Suppressor macrophage treated with lipopolysaccharide for 4 hours (primary cell): ENCODE measurements at places on chromosomes 1 and 21.

DNA sequence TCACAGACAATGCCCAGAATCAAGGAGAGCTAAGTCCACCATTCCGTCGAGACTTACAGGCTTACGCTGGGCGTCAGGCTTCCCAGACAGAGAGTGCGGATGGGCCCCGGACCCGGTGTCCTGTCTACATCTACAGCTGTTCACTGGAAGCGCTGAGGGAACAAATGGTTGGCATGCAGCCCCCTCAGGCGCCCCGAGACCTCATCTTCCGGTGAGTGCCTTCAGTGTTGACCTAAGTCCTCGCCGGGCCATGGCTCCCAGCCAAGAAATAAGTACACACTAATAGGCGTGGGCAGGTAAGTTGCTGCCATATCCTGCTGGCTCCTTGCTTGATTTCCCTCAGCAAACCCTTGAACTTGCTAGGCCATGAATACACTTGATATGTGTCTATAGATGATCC, 26.2 kb downstream of the HYI start:
- no peak for DNase-seq

DNA sequence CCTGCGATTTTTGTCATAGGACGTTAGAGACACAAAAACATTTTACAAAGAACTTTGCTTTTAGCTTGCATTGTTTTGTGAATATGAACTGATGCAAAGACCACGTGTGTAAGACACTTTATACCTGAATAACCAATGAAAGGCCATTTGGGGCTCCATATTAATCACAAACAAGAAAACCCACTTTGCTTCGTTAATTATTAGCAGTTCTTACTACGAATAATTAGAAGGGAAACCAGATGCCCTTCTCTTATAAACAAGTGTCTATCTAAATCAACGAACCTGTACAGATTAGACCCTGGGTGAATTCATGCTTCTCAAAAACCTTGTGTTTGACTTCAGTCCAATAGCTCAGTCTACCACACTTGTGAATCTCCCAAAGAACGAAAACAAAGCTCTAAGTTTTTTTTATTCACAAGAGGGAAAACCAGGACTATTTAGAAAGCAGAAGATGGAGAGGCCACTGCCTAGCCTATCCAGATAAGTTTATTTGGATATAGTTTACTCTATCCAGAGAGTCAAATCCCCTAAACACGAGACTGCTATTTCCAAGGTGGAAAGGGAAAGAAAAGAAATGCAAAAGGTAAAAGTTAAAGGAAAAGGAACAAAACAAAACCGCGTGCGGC, 897 bp downstream of the CYYR1 start:
- DNase-seq: no peak

- DNase-seq: no peak
These were observed 145.7 kb upstream of the VAMP3 start for GRCh38 chr1:7625401-7625800.

- DNase-seq: no peak
These were observed 157.1 kb downstream of the PTPRU start for GRCh38 chr1:29393451-29393826.

DNA sequence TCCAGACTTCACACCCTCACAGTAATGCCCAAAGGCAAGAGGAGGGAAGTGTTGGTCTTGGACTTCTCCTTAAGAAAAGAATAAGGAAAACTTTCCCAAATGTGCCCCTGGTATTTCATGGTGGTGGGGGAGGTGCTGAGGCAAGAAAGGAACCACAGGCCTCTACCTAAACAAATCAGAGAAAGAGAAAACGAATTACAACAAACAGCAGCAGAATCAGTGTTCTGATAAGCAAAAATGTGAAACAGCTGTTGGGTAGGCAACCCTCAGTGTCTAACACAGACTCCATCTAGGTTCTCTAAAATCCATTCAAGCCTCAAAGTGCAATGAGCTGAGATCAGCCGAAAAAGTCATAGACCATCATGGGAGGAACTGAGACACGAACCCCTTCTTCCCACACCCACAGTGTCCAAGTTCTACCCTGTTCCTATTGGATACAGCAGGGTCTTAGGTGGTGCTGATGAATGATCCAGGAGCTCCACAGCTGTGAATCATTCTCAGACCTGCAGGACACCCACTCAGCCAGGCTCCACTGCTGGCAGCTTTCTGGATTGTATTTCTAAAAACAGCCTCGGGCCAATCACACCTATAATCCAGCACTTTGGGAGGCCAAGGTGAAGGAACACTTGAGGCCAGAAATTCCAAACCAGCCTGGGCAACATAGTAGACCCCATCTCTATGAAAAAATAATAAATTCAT, 149.1 kb downstream of the PLPP3 start:
- DNase-seq: no peak

DNA sequence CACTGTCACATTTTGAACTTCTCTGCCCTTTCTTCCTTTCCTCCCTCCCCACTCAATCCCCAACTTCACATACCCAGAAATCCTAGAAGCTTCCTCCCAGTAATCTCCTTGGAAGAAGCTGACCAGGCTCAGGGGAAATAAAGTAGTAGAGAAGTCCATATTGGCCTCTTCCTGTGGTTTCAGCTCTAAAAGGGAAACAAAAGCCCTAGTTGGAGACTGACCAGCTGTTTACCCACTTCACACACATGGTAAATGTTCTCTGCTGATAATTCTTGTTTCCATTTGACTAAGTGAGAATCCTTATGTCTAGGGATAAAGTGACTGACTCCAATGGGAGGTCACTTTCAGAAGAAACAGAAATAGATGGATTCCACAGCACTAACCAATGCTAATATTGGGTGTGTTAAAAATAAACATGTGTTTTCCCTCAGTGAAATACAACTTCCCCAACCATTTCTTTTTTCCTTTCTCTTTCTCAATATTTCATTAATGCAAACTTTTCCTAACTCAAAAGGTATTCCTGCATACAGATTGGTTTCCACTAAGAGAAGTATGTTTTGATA, 178.9 kb upstream of the DPT start:
- DNase-seq: peak; percentile 17

GRCh38 chr1:21000245-21000594, 176.5 kb downstream of the EIF4G3 start:
- DNase-seq: no peak

- DNase-seq: no peak
These were observed 30.2 kb downstream of the FAM163A start for GRCh38 chr1:179773264-179773663.

DNA sequence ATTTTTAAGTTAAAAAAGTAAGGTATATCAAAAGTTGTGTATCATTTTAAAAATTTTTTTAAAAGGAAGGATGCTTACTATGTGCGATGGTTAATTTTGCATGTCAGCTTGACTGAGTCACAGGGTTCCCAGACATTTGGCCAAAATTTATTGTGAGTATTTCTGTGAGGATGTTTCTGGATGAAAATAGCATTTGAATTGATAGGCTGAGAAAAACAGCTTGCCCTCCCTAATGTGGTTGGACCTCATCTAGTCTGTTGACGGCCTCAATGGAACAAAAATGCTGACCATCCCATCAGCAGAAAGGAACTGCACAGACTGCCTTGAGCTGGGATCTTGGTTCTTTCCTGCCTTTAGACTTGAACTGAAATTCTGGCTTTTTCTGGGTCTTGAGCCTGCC, 724.5 kb downstream of the NCAM2 start:
- no peak for DNase-seq

DNA sequence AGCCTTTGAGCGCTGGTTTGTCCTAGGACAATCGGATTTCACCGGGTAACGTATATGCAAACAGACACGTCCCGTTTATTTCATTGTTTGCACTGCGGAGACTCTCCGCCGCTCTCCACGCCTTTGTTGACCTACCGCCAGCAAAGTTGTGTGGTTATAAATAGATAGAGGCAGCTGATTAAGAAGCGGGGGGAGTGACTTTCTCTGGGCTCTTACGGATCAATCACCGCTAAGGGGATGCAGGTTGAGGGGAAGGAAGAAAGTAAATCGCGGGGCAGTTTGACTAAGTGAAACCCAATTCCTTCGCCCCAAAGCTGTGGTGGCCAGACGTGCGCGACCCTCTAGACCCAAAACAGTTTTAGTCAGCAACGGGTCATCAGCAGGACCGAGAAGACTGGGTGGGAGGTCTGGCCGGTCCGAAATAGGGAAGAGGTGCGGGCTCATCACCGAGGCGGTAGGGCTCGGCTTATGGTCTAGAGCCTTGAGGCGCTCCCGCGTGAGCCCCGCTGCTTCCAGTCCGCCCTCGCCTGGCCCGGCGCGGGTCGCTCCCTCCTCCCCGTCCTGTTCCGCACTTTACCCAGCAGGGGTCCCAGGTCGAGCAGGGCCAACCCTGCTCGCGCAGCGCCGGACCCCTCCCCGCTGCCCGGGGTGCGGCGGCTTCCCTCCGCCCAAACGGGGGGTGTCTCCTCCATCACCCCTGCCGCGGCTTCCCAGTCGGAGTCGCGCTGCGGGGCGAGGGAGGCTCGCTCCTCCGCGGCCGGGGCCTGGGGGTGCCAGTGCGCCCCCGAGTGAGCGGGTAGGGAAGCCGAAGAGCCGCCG, 120.8 kb upstream of the RRP15 start:
- DNase-seq: no peak

GRCh38 chr1:70718086-70718630, 307.1 kb downstream of the CTH start:
- DNase-seq: no peak

DNA sequence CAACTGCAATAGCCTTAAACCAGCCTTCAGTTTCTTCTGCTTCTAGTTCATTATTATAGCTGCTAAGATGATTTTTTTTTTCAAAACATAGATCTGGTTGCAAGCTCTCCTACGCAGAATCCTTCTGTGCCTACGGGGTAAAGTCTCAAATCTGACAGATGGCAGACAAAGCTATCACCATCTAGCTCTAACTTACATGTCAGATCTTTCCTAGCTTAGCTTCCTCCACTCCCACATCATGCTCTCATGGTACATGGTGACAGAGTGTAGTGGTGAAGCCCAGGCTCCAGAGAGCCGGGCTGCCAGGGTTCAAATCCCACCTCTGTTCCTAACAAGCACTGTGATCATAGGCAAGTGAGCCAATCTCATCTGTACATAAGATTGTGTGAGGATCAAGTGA, 24.2 kb upstream of the GUCA2B start:
- DNase-seq: no peak

- peak; percentile 95 for DNase-seq
These were observed 31.7 kb downstream of the IFNGR2 start for GRCh38 chr21:33434770-33435360.

DNA sequence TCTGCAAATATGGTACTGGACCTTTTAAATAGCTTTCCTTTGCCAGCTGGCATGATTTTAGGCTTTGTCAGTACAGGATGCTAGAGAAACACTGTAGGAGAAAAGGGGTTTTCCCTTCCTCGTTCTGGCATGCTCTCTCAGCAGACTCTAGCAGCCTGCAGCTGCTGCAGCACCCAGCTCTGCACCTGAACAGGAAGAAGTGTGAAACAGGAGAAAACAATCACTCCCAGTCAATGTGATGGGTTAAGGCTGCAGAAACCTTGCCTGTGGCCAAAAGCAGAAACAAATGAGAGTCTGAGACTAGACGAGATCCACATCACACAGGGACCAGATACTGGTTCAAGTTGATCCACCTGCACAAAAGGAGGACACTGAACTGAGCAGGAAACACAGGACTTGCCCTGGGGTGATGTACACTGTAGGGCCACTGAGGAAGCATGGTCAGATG, 21.2 kb downstream of the OVGP1 start:
- DNase-seq: no peak

DNA sequence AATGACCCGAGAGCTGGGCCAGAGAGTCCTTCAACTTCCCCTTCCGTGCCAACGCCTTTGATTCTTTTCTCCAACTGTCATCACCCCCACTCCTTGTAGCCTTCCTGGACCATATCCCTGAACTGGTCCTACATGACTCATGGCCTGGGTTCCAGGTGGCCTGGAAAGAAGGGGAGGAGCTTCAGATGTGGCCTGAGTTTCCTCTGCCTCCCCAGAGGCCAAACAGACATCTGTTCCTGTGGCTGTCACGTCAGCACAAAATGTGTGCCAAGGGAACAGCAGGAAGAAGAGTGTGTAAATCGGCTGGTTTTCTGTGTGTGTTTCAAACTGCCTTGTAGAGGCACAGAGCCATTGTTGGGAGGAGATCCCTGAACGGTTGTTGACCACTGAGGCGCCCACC, 24.9 kb upstream of the KIRREL1 start:
- DNase-seq: no peak

DNA sequence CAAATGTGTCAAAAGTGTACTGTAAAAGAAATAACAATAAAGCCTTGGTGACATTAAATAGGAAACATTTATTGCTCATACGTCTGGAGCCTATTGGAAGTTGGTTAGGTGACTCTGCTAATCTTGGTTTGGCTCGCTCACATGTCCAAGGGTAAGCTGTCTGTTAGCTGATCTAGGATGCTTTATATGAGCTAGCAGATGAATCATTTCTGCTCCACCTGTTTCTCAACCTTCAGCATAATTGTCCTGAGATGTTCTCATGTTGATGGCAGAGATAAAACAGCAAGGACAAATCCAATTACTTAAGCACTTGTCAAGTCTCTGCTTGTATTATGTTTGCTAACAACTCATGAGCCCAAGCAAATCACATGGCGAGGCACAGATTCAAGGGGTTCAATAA, 56.0 kb upstream of the CD53 start:
- no peak for DNase-seq

GRCh38 chr1:234613128-234613875, 3.3 kb upstream of the IRF2BP2 start:
- peak; percentile 75 for DNase-seq

GRCh38 chr1:21824926-21825325, 12.9 kb downstream of the LDLRAD2 start:
- no peak for DNase-seq

- DNase-seq: no peak
These were observed 411.2 kb upstream of the USP24 start for GRCh38 chr1:55626326-55626725.

GRCh38 chr1:221331273-221332183, 410.4 kb downstream of the DUSP10 start:
- DNase-seq: no peak

DNA sequence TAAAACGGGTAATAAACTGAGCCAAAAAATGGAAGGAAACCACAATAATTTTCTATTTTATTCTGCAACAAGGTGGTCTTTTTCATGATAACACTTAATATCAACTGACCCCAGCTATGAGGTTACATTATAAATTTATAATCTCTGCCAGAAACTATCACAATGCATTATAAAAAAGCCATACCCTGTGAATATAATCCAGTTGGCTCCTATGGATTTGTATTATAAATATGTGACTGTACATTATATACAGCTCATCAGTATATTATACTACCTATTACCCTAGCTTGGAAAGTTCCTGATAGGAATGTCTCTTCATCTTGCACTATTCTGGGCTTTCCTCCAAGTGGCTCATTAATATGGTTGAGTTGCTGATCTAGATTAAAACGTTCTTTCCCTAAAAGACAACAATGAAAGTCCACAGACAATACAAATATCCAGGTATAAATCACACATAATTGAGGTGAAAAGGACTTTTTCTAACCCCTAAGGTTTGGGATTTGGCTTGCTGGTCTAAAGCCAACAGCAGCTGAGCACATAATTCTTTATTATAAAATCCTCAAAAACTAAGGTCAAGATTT, 487.7 kb downstream of the TTLL7 start:
- no peak for DNase-seq

- DNase-seq: no peak
These were observed 21.2 kb downstream of the NECAP2 start for GRCh38 chr1:16461681-16462080.
